ENCODE measurements at places on chromosomes 12 and 14.

DNA sequence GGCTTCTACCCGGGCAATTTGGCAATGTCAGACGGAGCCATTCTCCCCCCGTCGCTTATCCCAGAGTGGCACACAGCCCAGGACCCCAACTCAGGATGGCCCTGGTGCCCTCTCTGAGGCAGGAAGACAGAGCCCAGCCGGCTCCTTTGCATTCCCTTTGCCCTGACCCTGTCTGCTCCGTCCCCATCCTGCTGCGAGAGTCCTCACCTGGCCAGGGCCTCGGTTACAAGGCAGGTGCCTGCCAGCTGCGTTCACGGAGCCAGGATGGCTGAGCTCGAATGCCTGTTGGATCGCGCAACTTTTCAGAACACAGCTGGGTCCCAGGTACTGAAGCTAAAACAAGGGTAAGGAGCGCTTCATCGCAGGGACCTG lies 18.6 kb downstream of the LRTM2 start:
- DNase-seq = no peak

DNA sequence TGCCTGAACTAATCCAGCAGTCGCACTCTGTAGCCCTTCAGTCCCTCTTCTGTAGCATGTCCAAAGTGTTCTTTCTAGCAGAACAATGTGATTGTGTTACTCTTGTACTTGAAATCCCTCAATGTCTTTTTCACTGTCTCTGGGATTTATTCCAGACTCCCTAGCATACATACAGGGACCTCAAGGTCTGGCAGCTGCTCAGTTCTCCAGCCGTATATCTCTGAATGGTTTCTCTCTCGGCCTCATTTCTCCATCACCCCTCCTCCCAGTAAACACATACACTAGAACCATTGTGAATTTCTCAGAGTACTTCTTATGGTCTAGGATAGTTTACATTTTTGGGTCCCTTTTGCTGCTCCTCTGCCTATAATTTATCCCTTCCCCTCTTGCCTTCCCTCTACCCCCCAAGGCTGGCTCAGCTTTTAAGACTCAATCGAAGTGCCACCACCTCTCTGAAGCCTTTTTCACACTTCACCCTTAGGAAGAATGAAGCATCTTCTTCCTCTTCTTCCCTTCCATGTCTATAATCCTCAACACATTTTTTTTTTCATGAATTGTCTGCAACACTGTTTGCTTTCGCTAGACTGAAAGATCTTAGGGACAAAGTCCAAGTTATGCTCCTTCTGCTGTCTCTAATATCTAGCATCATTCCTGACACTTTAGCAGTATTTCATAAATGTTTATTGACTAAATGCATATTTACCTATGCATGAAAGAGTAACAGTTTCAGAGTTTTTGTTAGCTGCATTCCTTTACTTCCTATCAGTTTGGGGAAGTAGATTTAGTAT lies 446.1 kb downstream of the ZFP36L1 start:
- no peak for DNase-seq

- DNase-seq = no peak
Observed at GRCh38 chr12:128813883-128814282, 9.9 kb downstream of the SLC15A4 start.

- DNase-seq = no peak
Observed at GRCh38 chr14:99812892-99813291, 19.7 kb downstream of the EML1 start.

GRCh38 chr12:62260733-62261683 lies 804 bp downstream of the USP15 start:
- DNase-seq = no peak

GRCh38 chr14:88189417-88190191 lies 133.5 kb downstream of the KCNK10 start:
- peak; percentile 97 for DNase-seq

DNA sequence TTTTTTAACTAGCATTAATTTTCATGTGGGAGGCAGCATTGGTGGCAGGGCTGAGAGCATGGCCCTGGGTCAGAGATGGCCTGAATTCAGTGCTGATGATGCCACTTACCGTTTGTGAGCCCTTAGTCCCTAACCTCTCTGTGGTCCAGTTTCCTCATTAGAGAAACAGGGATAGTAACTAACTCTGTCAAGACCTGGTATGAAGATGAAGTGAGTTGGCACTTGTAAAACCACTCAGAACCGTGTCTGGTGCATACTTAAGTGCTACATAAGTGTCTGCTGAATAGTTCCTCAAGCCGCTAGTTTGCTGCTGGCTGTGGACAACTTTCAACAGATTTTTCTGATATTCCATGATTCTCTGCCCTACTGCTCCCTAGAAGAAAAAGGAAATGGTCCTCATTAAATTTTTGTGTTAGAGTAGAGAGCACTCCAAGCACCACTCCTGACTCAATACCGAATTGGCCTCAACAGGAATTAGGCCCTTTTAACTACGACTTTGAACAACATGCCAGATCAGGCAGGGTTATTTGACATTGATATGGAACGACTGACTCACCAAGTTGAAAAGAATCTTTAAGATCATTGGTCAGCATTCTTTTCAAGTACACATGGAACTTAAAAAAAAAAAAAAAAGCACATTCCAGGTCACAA lies 250.2 kb downstream of the ANO2 start:
- DNase-seq = no peak

- DNase-seq = no peak
Observed at GRCh38 chr12:68772714-68773113, 26.7 kb downstream of the SLC35E3 start.

DNA sequence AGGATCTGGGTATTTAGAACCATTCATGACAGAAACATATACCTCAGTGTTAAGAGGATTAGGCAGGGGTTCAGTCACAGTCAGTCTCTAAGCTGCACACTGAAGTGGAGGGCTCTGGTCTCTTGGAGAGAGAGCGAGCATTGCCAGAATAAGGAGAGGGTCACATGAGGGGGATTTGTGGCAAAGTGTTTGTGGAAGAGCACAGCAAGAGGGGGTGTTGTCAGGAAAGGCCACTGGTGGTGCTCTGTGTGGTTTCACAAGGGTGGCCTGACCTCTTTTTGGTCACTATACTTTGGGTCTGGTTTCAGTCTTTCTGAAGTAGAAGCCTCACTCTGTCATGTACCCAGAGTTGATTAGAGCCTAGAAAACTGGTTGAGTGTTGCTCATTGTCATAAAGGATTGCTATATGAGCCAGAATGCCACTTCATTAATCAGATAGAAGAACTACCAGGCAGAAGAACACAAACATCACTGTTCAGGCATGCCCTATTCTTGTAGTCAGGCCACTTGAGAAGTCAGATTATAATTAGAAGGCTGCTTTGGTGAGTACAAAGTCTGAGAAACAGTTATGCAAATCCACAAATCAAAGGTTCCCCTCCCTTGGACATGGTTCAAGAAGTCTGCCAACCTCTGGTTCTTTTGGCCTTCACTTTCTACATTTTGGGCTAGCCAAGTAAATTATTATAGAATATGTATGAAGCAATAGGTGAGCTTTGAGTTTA lies 8.4 kb downstream of the TMEM19 start:
- DNase-seq = no peak

DNA sequence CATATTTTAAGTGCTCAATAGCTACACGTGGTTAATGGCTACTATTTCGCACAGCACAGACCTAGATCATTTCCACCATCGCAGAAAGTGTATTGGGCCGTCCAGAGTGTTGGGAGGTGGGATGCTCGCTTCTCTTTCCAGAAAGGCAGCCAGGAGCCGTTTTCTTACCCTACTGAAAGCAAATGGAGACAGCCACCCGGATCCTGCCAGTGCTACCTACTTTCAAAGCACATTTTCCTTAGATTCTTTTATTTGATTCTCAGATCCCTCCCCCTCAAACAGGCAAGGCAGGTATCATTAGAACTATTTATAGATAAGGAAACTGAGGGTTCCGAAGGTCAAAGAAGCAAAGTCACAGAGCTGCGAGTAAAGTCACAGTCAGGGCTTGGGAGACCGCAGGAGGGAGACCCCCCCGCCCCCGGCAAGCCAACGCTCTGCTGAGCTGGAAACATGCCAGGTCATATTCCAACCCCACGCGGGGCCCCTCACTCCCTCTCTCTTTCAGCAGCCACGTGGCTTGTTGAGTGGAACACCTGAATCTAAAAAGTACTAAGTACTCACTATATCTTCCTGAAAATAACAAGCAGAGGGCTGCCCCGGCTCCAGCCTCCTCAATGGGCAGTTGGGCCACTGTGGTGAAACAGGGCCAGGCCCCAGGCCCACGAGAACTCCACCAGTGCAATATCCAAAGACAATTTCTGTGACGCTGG lies 36.2 kb downstream of the PRIMA1 start:
- DNase-seq = no peak

DNA sequence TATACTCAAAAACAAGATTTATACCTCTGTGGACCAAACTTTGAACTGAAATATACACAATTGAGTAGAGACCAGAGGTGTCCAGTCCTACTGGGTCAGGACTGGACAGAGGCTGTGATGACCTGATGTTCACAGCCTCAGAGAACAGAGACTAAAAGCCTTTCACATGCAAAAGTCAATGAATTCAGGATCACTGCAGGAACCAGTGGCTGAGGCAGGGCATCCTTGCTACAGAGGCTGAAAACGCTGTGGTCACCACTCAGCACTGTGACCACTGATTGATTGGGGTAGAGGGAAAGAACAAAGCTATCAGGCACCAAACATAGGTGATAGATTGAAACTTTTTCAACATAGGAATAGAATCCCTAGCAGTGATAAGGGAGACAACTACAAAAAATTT lies 25.1 kb downstream of the GRIP1 start:
- no peak for DNase-seq

DNA sequence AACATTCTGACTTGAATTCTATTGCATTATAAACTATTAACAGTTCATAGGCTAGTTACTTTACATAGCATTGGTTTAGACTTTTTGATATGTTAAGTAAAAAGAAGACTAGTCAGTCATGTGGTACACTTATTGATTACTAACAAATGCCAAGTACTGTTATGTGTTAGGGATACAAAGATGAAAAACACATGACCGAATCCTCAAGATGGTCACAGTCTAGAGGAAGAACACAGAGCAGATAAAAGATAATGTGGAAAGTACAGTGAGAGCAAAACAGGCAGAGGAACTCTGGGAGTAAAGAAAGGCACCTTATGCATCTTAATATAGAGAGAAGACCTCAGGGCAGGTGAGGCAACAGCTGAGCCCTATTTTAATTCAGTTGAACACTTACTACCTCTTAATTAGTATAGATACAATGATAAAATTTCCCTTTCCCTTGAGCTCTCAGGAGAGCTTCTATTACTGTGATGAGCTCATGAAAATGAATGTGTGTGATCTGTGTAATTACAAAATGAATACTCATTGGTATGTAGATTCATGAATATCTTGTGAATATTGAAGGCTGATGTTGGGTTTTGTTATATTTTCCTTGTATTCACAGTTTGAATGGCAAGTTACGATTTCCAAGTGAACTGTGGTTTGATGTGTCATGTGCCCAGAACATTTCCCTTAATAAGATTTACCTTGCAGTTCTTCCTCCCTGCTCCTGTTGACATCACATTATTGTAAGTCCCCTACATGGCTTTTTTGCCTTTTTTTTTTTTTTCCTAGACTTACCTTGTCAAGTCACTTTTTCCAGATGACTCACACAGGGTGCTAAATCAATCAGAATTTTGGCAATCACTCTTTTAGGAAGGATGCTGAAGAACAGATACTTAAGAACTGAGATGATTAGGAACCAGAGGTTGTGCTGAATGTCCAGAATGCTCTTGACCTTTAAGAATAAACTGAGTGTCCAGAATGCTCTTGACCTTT lies 29.5 kb upstream of the MSRB3 start:
- DNase-seq = no peak

GRCh38 chr12:110581931-110582275 lies 1.2 kb downstream of the PPTC7 start:
- DNase-seq = no peak

DNA sequence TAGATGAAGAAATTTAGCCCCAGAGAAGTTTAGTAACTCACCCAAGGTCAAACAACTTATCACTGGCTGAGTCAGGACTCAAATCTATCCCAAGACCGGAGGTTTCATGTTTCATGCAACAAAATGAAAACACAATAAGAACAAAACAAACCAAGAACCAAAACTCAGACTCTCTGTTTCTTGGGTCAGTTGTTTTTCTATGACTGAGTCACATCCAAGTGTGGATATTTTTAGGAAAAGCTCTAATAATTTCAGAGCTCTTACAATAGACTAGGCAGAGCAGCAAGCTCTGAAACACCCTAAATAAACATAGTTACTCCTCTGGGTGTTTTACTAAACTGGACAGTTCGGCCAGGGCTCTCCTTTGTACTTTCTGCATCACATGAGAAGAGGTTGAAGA lies 87.6 kb upstream of the PRB2 start:
- no peak for DNase-seq

Data from NCI-H1694 (cell line).